ENCODE measurements at places on chromosomes 5 and 9. TPM values are rescaled to one million over a fixed set of nuclear protein-coding genes. Genes with fewer than 3 reads are reported as not detected.

SH3TC2 gene
- 0.34 TPM for total RNA-seq

FGFR4 gene
- total RNA-seq, result 36.5 TPM

DRD1 gene
- not detected for total RNA-seq

ECM2 gene
- total RNA-seq, result 7.2 TPM

CDKN2A gene
- 28.2 TPM for total RNA-seq

MLANA gene
- not detected for total RNA-seq

EPB41L4B gene
- 0.26 TPM for total RNA-seq

TRPM3 gene
- total RNA-seq, result 0.32 TPM

NIM1K gene
- total RNA-seq, result 4.2 TPM

PAPPA gene
- 23.4 TPM for total RNA-seq

UBE2QL1 gene
- under 0.01 TPM for total RNA-seq

SLC45A2 gene
- total RNA-seq, result under 0.01 TPM

FAM200C gene
- total RNA-seq, result 3.0 TPM

MARCHF11 gene
- total RNA-seq, result not detected

CORO2A gene
- under 0.01 TPM for total RNA-seq

NFIB gene
- total RNA-seq, result 10.7 TPM

INSL6 gene
- total RNA-seq, result not detected

CCDC192 gene
- total RNA-seq, result not detected

DDX46 gene
- total RNA-seq, result 17.3 TPM

OR2V1 gene
- total RNA-seq, result under 0.01 TPM

CTXN3 gene
- total RNA-seq, result not detected

ARL14EPL gene
- total RNA-seq, result 0.69 TPM

IFNA6 gene
- total RNA-seq, result not detected

MACROH2A1 gene
- 123 TPM for total RNA-seq

TMEM232 gene
- total RNA-seq, result 6.3 TPM

HTR4 gene
- total RNA-seq, result not detected

ZNF879 gene
- total RNA-seq, result 4.1 TPM

IRX4 gene
- not detected for total RNA-seq

FAM221B gene
- not detected for total RNA-seq

ANP32B gene
- 10.2 TPM for total RNA-seq

ADAMTS13 gene
- total RNA-seq, result 3.3 TPM

KIF4B gene
- total RNA-seq, result 0.09 TPM

PRRT1B gene
- not detected for total RNA-seq

OR1Q1 gene
- not detected for total RNA-seq

PSMB7 gene
- 329 TPM for total RNA-seq

C5orf63 gene
- total RNA-seq, result 3.6 TPM

ACTL7A gene
- total RNA-seq, result not detected

BAAT gene
- total RNA-seq, result not detected

CDH9 gene
- not detected for total RNA-seq

PCDHGB5 gene
- total RNA-seq, result 33.0 TPM

MAP1B gene
- 132 TPM for total RNA-seq

GRIA1 gene
- 0.16 TPM for total RNA-seq

SLC25A48 gene
- total RNA-seq, result not detected

LURAP1L gene
- total RNA-seq, result 62.1 TPM

CDX1 gene
- total RNA-seq, result not detected

GPR151 gene
- total RNA-seq, result not detected

SH3RF2 gene
- 0.79 TPM for total RNA-seq

FREM1 gene
- 0.16 TPM for total RNA-seq

COL27A1 gene
- total RNA-seq, result 2.0 TPM

CAPSL gene
- total RNA-seq, result not detected

PCDHB15 gene
- total RNA-seq, result 0.32 TPM

PCA3 gene
- 0.26 TPM for total RNA-seq
